Cerebellar cortex (tissue), 1 donor: ENCODE measurements at places on chromosomes 11 and 22.

DNA sequence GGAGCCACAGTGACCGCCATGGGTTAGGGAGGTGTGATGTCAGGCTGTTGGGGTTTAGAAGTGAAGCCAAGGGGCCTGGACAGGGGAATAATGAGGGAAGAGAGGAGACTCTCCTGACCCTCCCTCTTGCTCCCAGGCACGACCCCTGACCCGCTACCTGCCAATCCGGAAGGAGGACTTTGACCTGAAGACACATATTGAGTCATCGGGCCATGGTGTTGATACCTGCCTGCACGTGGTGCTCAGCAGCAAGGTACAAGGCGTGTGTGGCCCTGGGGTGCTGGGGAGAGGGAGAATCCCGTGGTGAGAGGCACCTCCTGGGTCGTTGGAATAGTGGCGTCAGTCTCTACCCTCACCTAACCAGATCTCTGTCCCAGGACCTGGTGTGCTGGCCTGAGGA lies 29.5 kb downstream of the TREH start:
- DNase-seq, result no peak

DNA sequence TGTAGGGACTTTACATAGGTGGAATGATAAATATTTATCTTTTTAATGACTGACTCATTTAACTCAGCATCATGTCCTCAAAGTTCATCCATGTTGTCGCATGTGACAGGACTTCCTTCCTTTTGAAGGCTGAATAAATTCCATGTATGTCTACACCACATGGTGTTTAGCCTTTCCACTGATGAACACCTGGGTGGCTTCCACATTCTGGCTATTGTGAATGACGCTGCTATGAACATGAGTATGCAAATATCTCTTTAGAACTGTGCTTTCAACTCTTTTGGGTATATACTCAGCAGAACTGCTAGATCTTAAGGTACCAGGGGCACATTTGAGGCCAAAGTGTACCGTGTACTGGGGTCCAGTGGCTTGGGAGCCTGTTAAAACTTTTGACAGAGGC lies 24.1 kb downstream of the LARGE1 start:
- no peak for DNase-seq

DNA sequence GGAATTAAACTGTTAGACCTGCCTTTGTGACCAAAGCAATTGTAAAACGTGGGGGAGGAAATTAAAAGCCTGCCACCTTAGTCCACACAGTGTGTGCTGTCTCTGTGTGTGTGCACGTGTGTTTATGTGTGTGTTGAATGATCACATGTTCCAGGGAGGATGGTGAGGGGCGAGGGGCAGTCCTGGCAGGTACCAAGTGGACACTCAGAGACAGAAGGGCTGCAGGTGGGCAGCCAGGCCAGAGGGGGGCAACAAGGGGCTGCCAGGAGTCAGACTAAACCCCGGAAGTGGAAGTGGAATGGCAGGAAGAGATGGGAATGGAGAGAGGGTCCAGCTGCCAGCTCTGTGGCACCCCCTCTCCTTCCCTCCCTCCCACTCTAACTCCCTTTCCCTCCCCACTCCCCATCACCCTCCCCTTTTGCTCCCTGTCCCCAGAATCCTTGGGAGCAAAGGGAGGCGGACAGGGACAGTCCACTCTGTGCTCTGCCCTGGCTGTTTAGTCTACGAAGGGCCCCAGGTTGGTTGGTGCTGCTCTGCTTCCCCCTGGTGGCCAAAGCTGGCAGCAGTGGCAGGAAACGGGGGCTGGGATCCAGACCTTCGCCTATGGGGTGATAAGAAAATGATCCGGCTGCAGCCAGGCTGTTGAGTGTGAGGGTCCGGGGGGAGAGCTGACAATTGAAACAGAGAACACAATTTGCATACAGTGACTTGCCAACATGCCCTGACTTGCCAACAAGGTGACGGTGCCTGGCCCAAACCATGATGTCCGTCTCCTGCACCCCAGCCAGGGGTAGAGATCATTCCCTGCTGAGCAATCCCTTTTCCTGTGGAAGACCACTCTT lies 24.4 kb downstream of the P2RY2 start:
- DNase-seq, result peak; percentile 59

DNA sequence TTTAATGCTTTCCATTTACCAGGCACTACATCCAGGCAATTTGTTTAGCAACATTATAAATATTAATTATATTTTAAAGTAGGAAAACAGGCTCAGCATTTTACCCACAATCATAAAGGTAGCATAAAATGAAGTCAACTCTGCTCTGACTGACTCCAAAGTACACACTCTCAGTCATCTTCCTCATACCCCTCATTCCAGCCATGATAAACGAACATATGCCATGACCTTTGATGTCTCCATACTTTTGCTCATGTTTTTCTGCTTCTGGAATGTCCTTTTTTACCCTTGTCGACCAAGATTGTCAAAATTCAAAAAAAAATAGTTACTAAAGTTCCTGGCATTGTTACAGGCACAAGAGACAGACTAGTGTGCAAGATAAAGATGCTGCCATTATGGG lies 77.7 kb upstream of the SOX6 start:
- DNase-seq, result no peak
